Activated T-helper 2 cell treated with anti-CD3 and anti-CD28 coated beads, Interferon-gamma antibody, Interleukin-2, Interleukin-4, amounts not matched to agents 10 μg/mL and 5 μg/mL and 100 μg/mL, durations not matched to agents 14 hours and 24 hours and 36 hours (primary cell): ENCODE measurements at places on chromosomes 2 and 18.

DNA sequence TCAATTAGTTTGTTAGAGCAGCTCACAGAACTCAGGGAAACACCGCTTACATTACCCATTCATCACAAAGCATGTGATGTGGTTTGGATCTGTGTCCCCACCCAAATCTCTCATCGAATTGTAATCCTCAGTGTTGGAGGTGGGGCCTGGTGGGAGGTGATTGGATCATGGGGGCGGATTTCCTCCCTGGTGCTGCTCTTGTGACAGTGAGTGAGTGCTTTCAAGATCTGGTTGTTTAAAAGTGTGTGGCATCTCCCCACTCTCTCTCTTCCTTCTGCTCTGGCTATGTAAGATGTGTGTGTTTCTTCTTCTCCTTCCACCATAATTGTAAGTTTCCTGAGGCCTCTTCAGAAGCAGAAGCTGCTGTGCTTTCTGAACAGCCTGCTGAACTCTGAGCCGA, 63.5 kb upstream of the AGPS start:
- DNase-seq = no peak

- DNase-seq = no peak
These were observed 15.2 kb downstream of the POLI start for GRCh38 chr18:54284535-54284934.

- no peak for DNase-seq
These were observed 10.4 kb downstream of the ERFE start for GRCh38 chr2:238169048-238169707.

GRCh38 chr18:2173486-2173885, 397.8 kb downstream of the METTL4 start:
- no peak for DNase-seq
